ENCODE measurements at places on chromosomes 5 and 9.

- DNase-seq: no peak
Measured at GRCh38 chr9:83582029-83582428, 40.9 kb upstream of the IDNK start.

GRCh38 chr5:88553136-88553875 is 284.7 kb upstream of the TMEM161B start:
- no peak for DNase-seq

DNA sequence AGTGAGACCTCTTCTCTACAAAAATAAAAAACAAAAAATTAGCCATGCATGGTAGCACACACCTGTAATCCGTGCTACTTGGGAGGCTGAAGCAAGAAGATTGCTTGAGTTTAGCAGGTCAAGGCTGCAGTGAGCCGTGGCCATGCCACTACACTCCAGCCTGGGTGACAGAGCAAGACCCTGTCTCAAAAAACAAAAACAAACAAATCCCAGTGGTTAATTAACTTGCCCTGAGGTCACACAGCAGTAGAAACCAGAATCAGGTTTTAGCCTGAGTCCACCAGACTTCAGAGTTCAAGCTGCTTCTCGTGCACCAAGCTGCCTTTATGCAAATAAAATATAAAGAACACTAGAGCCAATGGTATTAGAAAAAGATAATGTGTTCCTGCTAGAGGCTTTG is 169.7 kb downstream of the GOLPH3 start:
- DNase-seq: no peak

DNA sequence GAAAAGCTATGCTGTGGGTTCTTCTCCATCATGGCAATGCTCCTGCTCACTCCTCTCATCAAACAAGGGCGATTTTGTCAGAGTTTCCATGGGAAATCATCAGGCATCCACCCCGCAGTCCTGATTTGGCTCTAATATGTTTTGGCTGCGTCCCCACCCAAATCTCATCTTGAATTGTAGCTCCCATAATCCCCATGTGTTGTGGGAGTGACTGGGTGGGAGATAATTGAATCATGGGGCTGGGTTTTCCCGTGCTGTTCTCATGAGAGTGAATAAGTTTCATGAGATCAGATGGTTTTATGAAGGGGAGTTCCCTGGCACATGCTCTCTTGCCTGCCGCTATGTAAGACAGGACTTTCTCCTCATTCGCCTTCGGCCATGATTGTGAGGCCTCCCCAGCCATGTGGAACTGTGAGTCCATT is 163.8 kb downstream of the GADD45G start:
- no peak for DNase-seq
